ENCODE measurements at places on chromosomes 4 and X.

- DNase-seq: no peak
Measured at GRCh38 chr4:2510351-2511259, 25.8 kb upstream of the FAM193A start.

DNA sequence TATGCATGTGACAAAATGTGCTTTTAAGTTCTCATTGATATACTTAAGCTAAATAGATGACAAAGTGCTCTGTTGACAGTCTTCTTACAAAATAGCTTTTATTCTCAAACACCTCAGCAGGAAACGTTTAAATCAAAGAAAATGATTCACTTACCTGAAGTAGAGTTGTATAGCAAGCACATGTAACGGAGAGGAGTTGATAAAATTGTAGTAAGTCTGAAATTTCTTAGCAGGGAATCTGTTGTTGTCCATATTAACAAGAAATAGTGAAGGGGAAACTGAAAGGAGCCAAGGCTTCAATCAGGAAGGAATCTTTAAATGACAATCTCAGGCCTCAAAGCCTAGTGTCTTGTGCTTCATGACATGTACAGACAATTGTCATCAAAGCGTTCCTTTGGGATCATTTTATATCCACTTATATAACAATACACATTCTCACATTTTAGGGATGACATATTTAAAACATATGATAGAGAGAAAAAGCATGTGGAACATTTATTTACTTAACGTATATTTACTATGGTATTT lies 2010.2 kb upstream of the IGFBP7 start:
- no peak for DNase-seq

DNA sequence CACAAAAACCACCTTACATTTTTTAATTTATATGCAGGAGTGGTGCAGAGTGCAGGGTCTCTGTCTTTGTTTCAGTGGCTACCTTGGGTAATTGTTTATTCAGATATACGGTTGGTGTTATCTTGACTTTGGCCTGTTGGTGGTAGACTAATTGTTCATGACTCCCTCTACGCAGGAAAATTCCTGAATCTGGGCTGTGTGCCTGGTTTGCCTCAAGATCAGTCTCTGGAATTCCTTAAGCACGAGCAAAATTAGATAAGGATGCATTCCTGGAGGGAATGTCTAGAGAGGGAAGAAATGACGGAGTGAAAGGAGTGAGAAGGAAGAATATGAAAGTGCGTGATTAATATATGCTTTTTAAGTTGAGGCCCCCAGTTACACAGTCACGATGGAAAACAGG lies 576.9 kb upstream of the PCDH10 start:
- DNase-seq: no peak

DNA sequence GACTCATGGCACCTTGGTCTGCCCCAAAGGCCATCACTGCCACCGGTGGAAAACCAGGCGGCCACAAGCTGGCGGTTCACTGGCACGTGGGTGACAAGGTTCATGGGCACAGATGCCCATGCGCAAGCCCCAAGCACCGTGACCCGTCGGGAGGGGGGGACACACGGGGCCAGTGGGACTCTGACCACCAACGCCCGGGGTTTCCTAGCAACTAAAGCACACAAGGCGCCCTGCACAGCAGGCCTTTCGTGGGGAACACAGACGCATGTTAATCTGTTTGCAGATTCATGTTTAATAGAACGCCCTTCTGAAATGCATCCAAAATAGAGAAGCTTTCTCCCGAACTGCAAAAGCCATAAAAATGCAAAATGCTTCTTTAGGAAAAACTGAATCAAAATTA lies 43.9 kb downstream of the FAM53A start:
- DNase-seq: no peak

GRCh38 chr4:101753721-101754120 lies 36.8 kb upstream of the BANK1 start:
- DNase-seq: no peak

DNA sequence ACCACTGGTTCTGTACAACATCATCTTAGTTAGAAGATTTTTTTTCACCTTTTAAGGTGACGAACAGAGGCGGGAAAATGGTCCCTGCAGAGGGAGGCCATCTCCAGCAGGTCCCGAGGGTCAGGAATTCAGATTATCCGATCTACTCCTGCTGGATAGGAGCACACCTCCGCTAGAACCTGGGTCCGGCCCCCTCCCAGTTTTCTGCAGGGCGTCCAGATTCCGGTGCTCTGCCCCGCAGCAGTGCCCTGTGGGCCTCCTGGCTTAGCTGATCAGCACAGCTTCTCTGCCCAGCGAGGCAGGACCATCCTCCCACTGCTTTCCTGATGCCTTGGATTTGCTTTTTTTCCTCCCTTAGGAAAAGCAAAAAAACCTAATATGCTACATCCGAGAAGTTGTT lies 2.3 kb downstream of the TBL1X start:
- DNase-seq: no peak

- no peak for DNase-seq
Measured at GRCh38 chr4:158182736-158183135, 9.9 kb upstream of the GASK1B start.

DNA sequence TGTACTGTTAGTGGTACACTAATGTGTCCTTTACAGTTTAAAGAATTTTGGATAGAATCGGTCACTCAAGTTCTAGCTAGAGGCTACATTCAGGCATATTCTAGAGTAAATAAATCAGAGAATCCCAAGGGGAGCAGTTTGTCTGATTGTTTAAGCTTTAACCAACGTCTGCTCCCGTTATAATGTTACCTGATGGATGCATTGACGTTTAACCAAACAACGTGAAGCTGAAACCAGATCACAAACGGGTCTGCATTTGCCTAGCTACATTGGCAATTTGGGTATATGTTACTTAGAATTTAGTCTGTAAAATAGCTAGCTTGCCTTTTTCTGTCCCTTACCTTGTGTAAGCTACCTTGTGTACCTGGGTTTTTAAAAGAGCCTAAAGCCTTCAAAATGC lies 1.6 kb downstream of the PI4K2B start:
- no peak for DNase-seq

- DNase-seq: no peak
Measured at GRCh38 chr4:99736846-99737245, 79.2 kb upstream of the C4orf54 start.

- DNase-seq: no peak
Measured at GRCh38 chrX:39820938-39821708, 276.6 kb downstream of the BCOR start.

GRCh38 chrX:124736553-124737270 lies 390.3 kb downstream of the SH2D1A start:
- no peak for DNase-seq

DNA sequence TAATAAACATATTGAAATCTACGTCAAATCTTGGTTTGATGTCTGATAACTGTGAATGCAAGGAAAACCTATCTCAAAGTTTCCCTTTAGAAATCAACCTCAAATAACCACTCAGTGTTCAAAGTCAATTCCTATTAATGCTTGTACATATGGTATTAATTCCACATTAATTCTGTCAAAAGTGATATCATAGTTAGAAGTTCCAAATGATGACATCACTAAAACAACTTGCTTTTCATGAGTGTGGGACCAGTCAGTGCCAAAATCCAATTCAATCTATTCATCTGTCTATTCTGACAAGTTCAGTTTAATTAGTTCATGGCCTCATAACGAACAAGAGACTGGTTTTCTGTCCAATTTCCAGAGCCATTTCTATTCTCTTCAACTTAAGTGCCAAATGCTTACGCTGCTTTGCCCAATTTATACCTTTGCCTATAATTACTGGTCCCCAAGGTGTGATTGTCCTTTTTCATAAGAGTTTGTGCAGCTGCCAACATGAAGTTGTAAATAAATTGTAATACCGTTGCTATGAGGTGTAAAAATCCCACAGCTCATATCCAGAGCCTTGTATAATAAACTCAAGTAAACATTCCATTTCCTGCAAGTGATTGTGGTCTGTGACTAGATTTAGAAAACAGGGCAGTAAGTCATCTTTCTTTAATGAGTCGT lies 476.2 kb downstream of the RAB28 start:
- DNase-seq: no peak

DNA sequence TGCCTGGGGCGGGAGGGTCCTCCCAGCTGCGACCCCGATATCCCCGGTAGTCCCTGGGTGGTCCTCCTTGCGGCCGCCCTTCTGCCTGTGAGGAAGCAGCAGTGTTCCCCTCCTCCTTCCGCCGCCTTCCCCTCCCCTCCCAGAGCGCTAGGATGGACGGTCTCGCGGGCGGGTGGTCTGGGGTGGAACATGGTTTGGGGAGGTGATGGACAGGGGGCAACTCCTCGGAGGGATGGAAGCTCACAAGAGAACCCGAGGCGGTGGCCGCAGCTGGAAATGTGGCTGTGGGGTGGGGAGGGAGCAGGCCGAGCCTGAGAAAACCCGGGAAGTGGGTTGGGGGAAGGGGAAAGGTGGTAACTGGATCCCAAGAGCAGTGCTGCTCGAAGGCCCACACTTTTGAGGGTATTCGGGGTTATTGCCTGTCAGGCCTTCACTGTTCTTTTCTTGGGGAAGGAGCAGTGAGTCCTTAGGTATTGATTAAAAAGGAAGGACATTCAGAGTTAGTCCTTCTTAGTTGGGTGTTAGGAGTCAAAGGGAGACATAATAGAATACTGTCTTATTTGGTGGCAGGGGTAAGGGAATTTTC lies 581 bp downstream of the UBE2K start:
- DNase-seq: no peak

DNA sequence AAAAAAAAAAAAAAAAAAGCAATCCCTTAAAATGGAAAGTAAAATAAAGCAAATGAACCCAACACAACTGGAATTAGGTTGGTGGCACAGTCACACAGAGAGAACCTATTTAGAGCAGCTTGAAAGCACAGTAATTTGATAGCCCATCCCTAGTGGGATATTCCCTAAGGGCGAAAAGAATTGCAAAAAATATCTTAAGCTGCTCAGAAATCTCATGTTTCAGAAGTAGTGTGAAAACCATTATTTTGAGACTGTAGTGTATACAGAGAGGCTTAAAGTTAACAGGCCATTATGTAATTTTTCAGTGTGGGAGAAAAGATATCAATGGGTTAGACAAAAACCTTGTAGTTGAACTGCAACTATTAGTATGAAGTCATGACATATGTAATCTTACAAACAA lies 40.0 kb upstream of the DHX15 start:
- DNase-seq: no peak

- no peak for DNase-seq
Measured at GRCh38 chrX:43002526-43003203, 224.7 kb upstream of the PPP1R2C start.

- DNase-seq: no peak
Measured at GRCh38 chrX:114962209-114962608, 55.2 kb downstream of the IL13RA2 start.

- no peak for DNase-seq
Measured at GRCh38 chr4:142366769-142367181, 479.3 kb downstream of the INPP4B start.

DNA sequence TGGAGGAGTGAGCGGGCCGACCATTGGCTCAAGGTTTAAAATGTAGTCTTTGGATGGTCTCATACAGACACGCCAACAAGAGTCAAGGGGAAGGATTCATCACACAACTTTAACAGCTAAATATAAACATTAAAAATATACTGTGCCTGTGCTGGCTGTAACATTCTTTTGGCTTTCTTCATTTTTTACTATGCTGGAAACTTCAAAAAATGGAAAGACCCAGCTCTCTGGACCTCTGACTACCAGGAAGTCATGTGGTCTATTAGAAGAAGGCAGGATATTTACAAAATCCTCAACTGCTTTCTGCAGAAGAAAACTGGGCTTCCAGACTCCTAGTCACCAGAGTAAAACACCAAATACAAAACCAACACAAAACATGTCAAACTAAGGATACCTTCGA lies 49.8 kb upstream of the KLF3 start:
- DNase-seq: no peak

GRCh38 chr4:25970691-25971432 lies 56.8 kb downstream of the SMIM20 start:
- no peak for DNase-seq
